A549 treated with DMSO at 1 μM for 4 hours (cell line): ENCODE measurements at places on chromosomes 1 and 21. TPM values are rescaled to one million over a fixed set of nuclear protein-coding genes. Genes with fewer than 3 reads are reported as not detected.

Gene SLC1A7
- 0.04 TPM in 1 of 5 replicates, not detected in the others for total RNA-seq

Gene FALEC
- total RNA-seq, result 0.17 to 0.33 TPM in 2 of 5 replicates, not detected in the others

Gene ZNF670
- total RNA-seq, result 3.5 to 5.4 TPM (median 3.8 TPM) in 5 replicates

Gene RPL22
- 266 to 472 TPM (median 442 TPM) in 5 replicates for total RNA-seq

Gene FMO2
- not detected in 5 replicates for total RNA-seq

Gene GPA33
- not detected in 5 replicates for total RNA-seq

Gene LPAR3
- 0.10 to 0.46 TPM (median 0.32 TPM) in 5 replicates for total RNA-seq

Gene LMOD1
- total RNA-seq, result not detected in 5 replicates

Gene GADD45A
- total RNA-seq, result 42.0 to 52.4 TPM (median 45.7 TPM) in 5 replicates

Gene HSPA6
- total RNA-seq, result 1.5 to 11.0 TPM (median 3.6 TPM) in 5 replicates

Gene SLC44A3
- 1.6 to 2.1 TPM (median 1.9 TPM) in 5 replicates for total RNA-seq

Gene GNAT2
- 0.13 to 0.20 TPM (median 0.18 TPM) in 3 of 5 replicates, not detected in the others for total RNA-seq

Gene CBS
- 10.9 to 12.1 TPM (median 11.7 TPM) in 5 replicates for total RNA-seq

Gene GMEB1
- 6.2 to 8.2 TPM (median 7.4 TPM) in 5 replicates for total RNA-seq
